NCI-H146 (cell line): ENCODE measurements at places on chromosomes 16 and 17.

DNA sequence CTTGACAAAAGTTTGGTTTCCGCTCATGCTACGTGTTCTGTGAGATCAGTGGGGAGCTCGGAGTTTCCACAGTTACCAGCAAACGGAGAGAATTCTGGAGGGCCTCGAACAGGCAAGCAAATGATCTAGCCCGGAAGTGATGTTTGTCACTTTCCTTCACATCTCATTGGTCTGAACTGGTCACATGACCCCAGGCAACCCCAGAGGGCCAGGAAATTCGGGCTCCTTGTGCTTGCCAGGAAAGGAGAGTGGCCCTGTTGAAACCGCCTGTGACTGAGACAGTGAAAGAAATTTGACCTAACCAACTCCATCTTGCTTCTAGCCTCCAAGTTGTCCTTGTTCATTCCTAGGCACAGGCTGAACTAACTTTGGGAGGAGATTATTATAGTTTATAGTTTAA lies 23.0 kb downstream of the SPPL2C start:
- DNase-seq: no peak

- peak; percentile 66 for DNase-seq
Observed at GRCh38 chr17:74373838-74374606, 6.7 kb downstream of the GPR142 start.

DNA sequence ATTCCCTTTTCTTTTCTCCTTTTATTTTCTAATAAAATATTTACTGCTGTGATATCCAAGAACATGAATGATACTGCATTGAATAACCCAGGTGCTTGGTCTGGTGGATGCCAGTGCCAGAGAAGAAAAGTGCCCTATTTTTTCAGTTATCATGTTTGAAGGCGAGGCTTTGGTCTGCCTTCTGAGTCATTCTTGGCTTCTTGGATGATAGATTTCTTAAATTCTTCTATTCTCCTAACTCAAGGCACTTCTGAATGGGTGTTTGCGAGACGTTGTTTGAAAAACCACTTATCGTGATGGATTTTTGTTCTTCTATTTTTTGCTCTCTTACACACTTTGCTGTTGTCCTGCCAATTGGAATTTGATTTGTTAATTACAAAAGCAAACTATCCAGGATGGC lies 66.7 kb downstream of the FTO start:
- DNase-seq: no peak

- DNase-seq: no peak
Observed at GRCh38 chr16:66574531-66574930, 4.7 kb upstream of the CMTM2 start.
